ENCODE measurements at places on chromosomes 2 and 18.

- no peak for DNase-seq
These were observed 97.5 kb downstream of the ATP9B start for GRCh38 chr18:79166702-79167101.

GRCh38 chr18:51658436-51658835 lies 461.0 kb upstream of the MEX3C start:
- no peak for DNase-seq

GRCh38 chr2:162646794-162647193 lies 191.8 kb downstream of the KCNH7 start:
- DNase-seq = no peak

DNA sequence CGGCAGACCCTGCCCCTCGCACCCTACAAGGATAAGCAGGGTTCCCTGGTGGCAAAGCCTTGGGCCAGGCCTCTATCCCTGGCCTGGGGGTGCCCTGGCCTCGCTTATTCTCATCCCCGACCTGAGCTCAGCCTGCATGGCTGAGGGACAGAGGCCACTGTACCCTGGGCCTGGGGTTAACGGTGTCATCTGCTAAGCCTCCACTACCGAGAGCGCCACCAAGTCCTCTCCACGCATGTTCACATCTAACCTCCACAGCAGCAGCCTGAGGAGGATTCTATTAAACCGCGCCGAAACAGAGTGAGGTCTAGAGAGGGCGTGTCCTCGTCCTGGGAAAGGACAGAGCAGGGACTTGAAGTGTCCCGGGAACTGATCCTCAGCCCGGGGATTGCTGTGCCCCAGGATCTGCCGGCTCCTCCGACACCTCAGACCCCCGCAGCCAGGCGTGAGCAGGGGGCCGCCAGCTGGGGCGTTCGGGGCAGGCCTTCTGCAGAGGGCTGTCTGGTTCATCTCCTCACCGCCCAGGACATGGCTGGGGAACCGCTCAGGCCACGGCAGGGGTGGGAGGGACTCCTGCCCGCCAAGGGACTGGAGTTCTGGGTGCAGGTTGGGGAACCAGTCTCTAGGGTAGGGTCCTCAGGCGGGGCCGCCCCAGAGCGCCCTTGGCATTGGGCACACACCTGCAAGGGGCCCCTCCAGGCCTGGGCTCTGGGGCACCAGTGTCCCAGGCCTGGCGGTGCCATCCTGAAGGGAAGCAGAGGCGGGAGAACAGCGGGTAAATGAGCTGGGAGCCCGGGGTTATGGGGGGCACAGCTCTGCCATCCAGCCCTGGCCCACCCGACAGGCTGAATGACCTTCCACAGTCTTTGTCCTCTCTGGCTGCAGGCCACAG lies 68.0 kb upstream of the SMAD7 start:
- no peak for DNase-seq

- no peak for DNase-seq
These were observed 41.1 kb downstream of the PRKCE start for GRCh38 chr2:45692566-45692965.

DNA sequence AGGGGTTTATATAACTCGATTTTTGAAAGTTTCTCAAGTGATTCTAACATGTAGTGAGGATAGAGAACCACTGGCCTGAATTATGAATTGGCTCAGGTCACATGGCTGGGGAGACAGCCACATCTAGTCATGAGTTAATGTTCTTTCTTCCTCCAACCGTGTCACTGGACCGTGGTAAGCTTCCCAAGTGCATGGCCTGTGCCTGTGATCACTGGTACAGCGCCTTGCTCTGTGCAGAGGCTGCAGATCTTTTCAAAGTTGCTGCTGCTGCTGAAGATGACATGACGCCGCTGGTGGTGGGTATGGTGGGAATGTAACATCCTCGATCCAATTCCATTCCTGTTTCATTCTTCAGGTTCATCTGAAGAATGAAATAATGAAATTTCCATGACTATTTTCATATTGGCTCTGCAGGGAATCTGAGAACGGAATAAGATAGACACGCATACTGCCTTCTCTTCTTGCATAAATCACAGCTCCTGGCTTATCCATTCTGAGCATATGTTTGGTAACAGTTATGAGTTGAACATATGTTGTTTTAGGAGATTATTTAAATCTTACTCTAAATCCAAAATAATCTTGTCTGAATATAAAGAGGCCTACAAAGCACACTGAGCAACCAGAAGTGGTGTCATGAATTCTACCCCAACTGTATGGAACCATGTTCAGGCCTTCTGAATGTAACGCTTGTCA lies 100.5 kb upstream of the THSD7B start:
- no peak for DNase-seq

GRCh38 chr18:26405190-26405801 lies 143.1 kb downstream of the KCTD1 start:
- DNase-seq = peak; percentile 55

GRCh38 chr2:168441214-168441872 lies 14.7 kb upstream of the CERS6 start:
- no peak for DNase-seq

DNA sequence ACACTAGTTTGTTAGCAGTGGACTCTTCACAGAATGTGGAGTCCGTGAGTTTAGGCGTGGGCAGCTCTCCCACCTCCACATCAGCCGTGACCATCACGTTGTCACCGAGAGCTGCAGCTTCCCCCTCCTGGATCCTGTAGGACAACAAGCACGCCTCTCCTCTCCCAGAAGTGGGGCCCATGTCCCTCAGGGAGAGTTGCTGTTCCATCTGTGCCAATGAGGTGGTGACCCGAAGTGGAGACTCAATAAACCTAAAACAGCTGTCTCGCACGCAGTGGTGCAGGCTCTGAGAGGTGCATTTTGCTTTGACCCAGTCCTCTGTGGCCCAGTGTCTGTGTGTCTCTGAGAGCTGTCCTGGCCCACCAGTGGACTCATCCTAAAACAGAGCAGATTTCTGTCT lies 456.5 kb upstream of the SOX11 start:
- no peak for DNase-seq

DNA sequence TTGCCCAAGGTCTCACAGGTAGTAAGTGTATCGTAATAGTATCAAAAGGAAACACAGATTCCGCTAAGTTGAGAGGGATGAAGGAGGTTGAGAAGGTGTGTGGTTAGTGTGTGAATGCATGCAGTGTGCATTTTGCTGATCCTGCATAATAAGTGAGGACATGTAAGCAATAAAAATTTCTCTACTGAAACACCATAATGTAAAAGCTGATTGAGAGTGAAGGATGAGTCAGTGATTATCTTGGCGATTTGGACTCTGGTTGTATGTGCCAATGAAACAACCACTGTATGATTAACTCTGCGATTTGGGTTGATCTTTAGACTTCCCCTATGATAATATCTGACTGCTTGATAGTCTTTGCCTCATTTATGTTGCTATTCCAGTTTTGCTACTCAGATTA lies 16.7 kb upstream of the ADGRF3 start:
- DNase-seq = no peak

DNA sequence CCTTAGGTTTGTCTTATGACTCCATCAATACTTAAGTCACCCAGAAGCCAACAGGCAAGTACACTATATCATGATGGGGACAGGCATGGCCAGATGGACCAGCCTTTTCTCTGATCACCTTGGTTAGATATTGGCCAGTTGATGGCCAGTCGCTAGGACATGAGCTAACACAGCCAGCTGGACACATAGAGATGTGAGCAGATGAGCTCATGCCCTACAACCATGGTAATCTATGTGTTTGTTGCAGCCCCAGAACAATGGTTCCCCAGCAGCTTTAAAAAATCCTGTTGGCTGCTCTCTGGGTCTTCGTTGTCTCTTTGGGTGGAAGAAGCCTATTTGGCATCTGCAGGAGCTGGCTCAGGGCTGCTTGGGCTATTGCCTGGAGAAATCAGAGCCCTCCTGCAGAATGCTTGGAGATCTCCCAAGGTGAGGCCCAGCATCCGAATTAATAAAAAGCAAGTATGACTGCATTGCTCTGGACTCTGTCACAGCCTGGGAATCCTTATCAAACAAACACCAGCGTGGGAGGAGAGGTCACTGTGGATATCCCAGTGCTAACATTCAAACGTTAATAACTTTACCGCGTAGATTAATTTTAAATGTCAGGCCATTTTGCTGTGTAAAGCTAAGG lies 62.3 kb upstream of the KLHL29 start:
- DNase-seq = no peak

GRCh38 chr2:133265432-133265949 lies 302.8 kb downstream of the NCKAP5 start:
- DNase-seq = peak; percentile 36

GRCh38 chr2:11397513-11397912 lies 53.1 kb upstream of the ROCK2 start:
- DNase-seq = no peak

DNA sequence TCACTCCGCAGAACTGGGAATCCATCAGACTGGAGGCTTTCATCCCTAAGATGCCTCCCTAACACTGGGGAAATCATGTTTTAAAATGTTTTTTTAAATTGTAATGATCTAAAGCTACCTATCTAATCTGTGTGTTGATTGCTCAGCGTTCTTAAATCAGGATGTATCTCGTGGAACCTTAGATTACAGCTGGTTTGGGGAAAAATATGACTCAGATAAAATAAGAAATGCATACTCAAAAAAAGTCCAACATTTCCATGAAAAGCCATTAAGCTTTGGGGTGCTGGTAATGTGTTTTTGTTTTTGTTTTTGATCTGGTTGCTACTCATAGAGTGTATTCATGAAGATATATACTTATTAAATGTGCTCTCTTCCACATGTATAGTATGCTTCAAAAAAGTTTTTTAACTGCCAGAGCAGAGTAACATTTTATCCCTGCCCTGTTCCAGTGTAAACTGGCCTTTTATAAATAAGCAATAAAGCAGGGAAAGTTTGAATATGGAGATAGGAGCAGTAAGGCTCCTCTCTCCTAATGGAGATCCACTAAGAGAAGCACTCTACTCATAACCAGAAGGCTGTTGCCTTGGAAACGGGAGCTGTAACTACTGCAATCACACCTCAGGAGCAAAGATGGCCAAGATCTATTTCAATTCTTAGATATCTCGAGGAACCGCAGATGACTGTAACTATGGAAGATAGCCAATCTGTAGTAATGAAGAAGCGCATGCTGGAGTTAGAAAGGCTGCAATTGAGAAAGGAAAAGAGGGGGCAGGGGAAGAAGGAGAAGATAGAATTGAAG lies 41.6 kb downstream of the ANKRD44 start:
- no peak for DNase-seq

- no peak for DNase-seq
These were observed 356.1 kb upstream of the ETAA1 start for GRCh38 chr2:67041051-67041450.

DNA sequence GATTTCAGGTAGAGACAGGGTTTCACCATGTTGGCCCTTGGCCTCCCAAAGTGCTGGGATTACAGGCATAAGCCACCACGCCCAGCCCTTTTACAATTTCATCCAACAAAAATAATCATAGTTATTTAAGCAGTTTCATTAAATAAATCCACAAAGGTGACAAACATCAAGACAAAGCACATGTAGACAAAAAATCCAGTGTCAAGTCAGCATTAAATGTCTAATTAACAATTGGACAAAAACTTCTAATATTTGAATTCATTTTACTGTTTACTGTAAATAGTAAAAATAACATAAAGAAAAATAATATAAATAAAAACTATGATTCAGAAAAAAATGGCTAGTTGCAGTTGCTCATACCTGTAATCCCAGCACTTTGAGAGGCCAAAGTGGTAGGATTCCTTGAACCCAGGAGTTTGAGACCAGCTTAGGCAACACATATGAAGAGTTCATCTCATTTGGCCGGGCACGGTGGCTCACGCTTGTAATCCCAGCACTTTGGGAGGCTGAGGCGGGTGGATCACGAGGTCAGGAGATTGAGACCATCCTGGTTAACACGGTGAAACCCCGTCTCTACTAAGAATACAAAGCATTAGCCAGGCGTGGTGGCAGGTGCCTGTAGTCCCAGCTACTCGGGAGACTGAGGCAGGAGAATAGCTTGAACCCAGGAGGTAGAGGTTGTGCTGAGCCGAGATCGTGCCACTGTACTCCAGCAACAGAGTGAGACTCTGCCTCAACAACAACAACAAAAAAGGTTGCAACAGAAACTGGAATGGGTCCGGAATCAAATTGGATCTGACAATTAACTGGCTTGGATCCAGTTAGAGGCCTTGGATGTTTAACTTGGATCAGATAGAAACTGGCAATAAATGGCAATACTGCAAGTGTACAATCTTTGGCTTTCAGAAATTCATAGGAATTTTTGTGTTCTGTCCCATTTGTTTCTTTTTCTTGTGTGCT lies 56.9 kb upstream of the MAT2A start:
- no peak for DNase-seq

- peak; percentile 53 for DNase-seq
These were observed 536 bp downstream of the VPS54 start for GRCh38 chr2:64018701-64019082.

- DNase-seq = no peak
These were observed 73.5 kb downstream of the ZCCHC2 start for GRCh38 chr18:62596145-62597005.

GRCh38 chr2:167581961-167582574 lies 665.3 kb downstream of the STK39 start:
- no peak for DNase-seq

DNA sequence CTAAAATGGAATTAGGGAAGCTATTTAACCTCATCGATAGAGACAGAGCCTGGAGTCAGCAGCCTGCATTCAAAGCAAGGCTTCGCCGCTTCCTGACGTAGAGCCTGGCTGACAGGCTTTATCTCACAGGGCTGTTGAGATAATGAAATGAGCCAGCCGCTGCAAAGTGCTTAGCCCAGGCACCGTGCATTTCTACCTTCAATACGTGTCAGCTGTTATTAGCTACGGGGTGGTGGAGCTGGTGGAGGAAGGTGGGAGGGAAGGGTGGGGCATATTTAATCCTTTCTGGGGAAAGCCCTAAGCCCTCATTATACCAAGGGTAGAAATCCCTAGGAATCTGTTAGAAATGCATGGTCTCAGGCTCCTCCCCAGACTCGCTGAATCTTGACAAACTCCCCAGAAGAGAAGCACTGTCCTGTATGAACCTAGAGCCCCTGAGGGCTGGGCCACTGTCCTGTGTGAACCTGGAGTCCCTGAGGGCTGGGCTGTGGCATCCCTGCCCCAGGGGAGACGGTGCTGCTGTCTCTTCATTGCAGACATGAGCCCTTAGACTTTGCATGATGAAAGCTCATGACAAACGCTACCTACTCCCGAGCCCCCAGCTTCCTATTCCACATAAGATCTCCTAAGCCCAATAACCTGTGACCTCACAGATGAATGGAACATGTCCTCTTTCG lies 72.4 kb downstream of the ALPK2 start:
- DNase-seq = no peak

DNA sequence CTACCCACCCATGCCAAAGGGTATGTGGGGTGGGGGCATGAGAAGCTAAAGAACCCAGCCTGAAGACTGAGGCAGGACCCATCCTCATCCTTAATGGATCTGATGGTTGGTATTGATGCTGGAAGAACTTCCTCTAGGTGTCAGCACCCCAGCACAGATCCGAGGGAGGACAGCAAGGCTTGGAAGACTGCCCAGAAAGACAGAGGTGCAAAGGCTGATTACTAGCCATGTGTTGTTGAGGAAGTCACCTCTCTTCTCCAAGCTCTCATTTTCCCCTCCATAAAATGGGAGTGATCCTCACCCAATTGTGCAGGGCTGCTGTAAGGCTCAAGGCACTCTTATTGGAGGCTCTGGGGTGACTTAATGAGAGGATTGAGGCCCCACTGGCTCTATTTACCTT lies 256.5 kb downstream of the CELF4 start:
- no peak for DNase-seq
